ENCODE measurements at places on chromosomes 3 and 15.

DNA sequence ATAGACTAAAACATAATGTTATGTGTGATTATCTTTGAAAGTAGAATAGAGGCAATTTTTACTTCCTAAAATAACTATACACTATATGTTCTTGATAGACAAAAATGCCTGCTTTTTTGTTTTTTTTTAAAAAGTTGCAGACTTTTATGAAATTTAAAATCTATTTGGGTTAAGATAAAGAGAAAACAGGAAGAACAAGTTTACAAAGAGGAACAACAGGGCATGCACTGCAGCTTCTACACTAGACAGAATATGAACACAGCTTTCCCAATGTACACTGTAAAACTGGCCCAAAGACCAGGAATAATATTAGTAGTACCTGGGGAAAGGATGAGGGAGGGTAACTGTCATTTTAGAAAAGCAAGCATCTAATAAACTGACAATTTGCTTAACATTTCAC is 53.7 kb downstream of the NR1I2 start:
- DNase-seq: no peak

- DNase-seq: no peak
Measured at GRCh38 chr3:197151580-197151979, 122.0 kb upstream of the MELTF start.

DNA sequence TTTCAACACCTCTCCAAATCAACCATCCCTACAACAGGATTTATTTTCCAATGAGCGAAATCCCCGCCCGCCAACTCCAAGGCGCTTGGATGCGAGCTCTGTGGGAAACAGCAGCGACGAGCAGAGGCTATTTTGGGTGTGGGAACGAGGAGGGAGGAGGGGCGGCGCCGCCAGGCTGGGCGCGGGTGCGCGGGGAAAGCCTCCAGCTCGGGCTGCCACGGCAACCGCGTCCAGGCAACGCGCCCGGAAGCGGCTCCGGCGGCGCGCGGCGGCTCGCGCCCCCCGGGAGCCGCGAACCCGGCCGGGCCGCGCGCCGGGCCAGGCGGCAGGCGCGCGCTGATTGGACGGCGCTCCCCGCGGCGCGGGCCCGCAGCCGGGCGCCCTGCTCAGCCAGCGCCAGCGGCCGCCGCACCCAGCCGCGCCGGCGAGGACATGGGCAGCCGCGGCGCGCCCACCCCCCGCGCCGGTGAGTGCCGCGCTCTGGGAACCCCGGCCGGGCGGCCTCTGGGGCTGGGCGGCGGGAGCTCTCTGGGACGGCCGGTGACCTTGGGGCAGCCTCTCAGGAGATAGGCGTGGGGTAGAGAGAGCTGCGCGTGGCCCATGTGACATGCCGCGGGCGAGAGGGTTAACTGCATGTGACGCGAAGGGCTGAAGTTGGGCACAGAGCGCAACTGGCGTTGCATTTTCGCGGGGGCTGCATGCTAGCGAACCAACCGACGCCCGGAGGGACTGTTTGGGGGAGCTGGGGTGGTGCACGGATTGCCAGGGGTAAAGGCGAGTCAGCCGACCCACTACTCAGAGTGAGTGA is at the start of gene FAM81A:
Gene FAM81A, plus strand, starts transcription at position 370 of the 808 bp plus-strand sequence. CDS start 20,441 bp downstream, outside the sequence.
- DNase-seq: peak; percentile 55

DNA sequence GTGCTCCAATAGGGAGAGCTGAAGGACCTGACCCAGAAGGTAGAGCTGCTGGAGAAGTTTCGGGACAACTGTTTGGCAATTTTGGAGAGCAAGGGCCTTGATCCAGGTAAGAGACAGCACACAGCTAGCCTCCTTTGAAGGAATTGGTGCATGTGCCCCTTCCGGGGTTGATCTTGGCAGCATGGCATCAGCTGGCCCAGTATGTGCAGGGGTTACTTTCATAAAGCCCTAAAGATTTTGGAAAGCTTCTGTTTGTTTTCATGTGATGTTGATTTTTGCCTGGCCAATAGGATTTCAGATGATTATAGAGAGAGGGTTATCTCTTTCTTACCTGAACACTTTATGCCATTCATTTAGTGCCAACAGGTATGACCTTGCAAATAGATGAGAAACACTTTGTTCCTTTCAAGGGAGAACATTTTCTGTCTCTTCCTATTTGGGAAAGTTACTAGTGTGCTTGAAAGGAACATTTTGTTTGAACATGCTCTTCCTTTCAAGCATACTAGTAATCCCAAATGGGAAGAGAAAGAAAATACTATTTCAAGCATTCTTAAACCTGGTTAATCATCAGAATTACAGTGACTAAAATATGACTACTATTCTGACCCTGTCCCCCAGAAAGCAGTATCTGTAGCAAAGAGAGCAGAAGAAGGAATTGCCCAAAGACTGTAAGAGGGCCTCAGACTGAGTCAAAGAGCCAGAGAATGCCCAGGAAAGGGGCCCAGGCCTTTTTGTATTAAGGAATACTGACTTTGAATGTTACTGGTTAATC is 7.5 kb downstream of the KNSTRN start:
- DNase-seq: no peak

DNA sequence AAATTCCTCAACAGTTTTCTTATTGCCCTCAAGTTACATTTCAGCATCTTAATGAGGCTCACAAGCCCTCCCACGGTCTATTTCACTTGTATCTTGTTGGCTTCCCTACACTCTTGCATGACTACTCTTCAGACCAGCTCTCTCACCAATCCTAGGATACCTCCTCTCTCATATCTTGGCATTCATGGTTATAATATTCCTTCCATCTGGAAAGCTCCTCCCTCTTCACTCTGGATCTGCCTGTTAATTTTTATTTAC is 8.5 kb upstream of the CCDC80 start:
- DNase-seq: no peak

- DNase-seq: no peak
Measured at GRCh38 chr3:73383470-73384049, 241.2 kb downstream of the PDZRN3 start.

DNA sequence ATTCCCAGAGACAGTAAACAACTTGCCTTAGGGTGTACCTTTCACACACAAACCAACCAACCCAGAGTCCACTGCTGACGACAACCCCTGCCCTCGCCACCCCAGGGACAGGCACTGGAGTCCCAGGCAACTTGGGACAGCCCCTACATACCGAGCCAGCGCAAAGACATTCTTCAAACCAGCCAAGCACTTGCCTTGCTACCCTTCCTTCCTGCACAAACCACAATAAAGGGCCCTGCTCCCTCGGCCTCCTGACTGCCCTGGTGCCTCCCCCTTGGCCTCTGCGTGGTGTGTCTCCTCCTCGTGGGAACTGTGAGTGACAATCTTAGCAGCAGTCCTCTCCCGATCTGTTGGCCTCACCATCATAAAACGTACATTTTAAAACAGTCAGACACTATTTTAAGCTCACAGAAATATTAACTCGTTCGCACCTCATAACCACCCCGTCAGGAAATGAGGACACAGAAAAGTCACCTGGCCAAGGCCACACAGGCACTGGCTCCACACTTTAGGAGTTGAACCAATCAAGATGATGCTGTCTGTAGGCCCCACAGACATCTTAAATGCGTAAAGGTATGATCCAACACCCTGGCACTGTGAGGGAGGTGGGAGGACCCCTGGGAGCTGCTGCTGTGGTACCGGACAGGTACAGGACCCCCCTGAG is 113.8 kb downstream of the ADCY5 start:
- no peak for DNase-seq

GRCh38 chr3:112030901-112031300 is 3.6 kb upstream of the TMPRSS7 start:
- DNase-seq: no peak

DNA sequence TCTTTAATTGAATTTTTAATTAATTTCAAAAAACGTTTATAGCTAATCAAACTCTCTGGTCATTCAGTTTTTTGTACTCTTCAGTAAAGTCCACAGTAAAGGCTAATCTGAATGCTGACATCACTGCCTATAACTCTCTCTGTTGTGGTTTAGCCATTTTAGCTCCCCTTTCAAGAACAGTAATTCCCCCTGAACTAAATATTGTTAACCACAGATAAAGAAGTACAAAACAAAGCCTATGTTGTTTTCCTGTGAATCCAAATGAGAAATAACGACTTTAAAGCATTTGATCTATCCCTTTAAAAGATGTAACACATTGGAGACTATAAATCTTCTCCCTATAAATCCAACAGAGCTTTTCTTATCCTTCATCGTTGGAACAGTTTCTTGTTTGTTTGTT is 94.2 kb downstream of the ZBTB20 start:
- DNase-seq: no peak

GRCh38 chr3:152039887-152040286 is 166.4 kb downstream of the SUCNR1 start:
- DNase-seq: no peak

Data from stimulated activated CD8-positive, alpha-beta memory T cell treated with anti-CD3 and anti-CD28 coated beads, Interleukin-4, amount 100 ng/mL, for 48 hours (primary cell).